Effector CD8-positive, alpha-beta T cell (primary cell): ENCODE measurements at places on chromosomes 6 and 20.

GRCh38 chr6:167046861-167047495 lies 47.8 kb downstream of the CEP43 start:
- no peak for DNase-seq

DNA sequence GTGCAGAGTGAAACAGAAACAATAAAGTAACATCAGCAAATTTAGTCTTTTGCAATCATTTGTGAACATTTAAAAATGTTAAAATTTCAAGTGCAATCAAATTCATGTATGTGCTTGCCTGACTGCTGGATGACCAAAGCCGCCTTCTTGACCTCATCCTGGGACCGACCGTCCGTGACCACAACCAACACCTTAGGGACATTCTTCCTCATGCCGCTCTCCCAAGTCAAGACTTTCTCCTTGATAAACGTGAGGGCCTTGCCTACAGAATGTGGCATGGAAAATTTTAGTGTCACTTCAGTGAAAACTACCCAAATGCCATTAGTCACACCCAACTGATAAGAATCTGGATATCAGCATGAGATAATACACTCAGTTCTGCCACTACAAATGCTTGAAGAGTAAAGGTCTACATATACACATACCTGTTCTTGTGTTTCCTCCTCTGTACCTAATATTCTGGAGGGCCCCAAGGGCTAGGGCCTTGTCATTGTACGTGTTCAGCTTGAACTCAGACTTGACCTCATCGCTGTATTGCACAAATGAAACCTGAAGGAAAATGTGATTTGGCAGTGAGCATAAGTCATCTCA lies 86.8 kb downstream of the COL12A1 start:
- DNase-seq: no peak

DNA sequence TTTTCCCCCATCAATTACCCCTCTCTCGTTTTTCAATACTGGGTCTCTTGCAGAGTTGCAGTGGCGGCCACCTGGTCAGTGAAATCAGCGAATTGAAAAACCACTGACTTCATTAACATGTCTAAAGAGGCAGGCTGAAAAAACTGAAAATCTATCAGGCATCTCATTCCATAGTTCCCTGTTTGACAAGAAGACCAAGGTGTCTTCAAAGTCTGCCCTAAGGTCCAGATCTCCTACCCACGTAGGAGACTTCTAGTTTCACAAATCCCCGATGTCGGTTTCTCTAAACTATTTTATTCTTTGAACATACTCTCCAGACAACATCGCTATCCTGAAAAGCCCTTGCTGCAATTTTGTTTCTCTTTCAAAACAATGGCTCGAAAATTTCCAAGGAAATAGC lies 796 bp upstream of the TUBB start:
- no peak for DNase-seq

DNA sequence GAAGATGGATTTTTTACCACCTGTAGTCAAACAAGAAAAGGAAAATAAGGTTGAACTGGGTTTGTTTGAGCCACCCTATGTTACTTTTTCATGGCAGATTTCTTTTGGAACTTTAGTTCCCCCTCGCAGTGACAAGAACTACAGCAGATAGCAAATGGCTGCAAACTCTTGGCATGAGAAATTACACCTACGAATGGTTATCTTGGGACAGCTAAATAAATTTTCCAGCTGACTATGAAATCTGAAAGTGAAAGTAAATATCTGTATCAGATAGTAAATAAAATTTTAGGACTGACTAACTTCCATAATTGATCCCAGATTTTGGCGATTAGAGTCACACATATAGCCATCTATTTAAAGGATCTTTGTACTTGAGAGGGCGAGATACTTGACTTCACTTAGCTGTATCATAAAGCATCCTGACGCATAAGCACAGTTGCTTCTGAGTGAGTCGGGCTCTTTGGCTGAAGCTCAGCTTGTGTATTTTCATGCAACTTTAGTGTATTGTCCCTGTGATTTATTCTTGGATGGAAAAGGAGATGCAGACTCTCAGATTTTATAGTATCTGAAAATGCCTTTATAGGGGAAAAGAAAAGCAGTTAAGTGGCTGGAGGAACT lies 125.3 kb upstream of the B3GAT2 start:
- DNase-seq: no peak

GRCh38 chr6:148817689-148818088 lies 70.9 kb downstream of the UST start:
- no peak for DNase-seq

- DNase-seq: no peak
Observed at GRCh38 chr6:98583506-98583905, 250.9 kb upstream of the POU3F2 start.

GRCh38 chr6:41098366-41098765 lies 25.6 kb downstream of the NFYA start:
- DNase-seq: no peak

DNA sequence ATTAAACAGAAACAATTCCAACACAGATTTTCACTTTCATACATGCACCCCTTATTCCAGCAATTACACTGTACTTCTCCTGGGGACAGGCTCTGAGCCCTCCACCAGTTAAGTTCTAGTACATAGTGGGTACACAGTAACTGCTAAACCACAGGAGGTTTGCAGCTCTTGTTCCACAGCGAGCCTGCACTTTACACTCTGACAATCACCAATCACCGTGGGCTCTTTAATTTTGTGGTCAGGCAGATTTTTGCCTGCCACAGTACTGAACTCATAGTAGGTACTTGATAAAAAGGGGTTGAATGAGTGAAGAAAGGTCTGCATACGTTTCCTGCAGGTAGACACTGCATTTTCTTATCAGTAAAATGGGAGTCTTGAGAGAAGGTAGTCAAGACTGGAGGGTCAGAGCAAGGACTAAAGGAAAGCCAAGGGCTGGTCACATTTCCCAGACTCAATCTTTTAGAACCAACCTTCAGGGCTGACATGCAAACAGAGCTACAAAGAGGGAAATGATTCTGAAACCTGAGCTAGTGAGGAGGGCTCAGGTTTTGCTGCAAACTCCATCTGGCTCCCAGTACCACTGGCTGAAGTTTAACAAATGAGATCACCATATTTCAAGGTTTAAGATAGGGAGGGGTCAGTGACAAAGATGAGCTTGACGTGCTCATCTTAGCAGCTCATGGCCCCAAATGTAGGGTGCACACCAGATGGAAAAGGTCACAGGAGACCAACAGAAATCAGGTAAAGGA lies 404.6 kb downstream of the BTBD9 start:
- DNase-seq: no peak

DNA sequence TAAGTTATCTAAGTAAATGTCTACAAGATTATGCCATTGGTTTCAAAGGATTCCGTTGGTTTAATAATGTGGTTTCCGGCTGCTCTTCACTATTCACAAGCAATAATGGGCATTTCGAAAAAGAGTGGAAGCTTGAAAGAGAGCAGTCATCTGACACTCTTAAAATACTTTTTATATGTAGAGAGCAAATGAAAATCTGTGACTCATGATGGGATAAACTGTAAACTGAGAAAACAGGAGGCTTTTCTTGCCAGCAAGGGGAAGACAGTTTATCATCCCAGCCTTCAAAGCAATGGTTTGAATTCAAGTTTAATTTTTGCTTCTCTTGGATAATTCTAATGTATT lies 145.7 kb downstream of the KHDC1L start:
- no peak for DNase-seq

DNA sequence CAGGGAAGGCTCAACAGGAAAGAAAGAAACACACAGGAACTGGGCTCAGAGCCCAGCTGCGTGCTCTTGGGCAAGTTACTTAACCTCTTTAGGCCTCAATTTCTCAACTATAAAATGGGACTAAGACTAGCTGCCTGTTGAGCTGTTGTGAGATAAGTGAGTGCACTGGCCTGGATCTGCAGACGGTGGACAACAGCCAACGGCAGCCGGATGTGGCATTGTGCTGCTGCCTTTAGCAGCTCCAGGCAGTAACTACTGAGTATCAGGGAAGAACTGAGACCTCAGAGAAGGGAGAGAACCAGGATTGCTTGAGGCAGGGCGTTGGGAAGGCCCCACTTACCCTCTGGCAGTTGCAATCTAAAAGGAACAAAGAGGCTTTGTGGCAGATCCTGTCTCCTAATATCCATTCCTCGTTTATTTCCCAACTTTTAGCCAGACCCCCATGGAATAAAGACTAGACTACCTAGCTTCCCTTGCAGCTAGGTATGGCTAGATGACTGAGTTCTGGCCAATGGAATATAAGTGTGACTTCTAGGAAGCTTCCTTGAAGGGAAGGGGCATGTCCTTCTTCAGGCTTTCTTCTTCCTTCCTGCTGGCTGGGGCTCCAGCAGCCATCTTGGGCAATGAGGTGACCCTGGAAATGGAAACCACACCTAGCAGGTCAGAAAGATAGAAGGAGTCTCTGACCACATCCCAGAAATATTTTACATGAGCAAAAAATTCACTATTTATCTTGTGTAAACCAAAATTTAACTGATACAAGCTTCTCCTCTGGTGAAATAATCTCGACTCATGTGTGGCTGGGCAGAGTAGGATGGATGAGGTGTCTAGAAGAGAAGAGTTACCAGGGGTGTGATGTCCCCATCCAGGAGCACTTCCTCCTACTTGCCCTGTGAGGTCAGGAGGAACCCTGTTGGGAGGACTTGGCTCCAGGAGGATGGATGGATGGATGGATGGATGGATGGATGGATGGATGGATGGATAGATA lies 67.6 kb downstream of the MRPL14 start:
- no peak for DNase-seq

- DNase-seq: no peak
Observed at GRCh38 chr6:161011492-161012480, 20.2 kb downstream of the MAP3K4 start.

GRCh38 chr6:37432590-37432915 lies 468 bp upstream of the CMTR1 start:
- no peak for DNase-seq

- peak; percentile 30 for DNase-seq
Observed at GRCh38 chr6:98845211-98846020, 11.0 kb downstream of the POU3F2 start.

- DNase-seq: no peak
Observed at GRCh38 chr6:15511248-15512125, 151.3 kb downstream of the DTNBP1 start.

GRCh38 chr20:23680146-23680545 lies 8.7 kb downstream of the CST4 start:
- no peak for DNase-seq

DNA sequence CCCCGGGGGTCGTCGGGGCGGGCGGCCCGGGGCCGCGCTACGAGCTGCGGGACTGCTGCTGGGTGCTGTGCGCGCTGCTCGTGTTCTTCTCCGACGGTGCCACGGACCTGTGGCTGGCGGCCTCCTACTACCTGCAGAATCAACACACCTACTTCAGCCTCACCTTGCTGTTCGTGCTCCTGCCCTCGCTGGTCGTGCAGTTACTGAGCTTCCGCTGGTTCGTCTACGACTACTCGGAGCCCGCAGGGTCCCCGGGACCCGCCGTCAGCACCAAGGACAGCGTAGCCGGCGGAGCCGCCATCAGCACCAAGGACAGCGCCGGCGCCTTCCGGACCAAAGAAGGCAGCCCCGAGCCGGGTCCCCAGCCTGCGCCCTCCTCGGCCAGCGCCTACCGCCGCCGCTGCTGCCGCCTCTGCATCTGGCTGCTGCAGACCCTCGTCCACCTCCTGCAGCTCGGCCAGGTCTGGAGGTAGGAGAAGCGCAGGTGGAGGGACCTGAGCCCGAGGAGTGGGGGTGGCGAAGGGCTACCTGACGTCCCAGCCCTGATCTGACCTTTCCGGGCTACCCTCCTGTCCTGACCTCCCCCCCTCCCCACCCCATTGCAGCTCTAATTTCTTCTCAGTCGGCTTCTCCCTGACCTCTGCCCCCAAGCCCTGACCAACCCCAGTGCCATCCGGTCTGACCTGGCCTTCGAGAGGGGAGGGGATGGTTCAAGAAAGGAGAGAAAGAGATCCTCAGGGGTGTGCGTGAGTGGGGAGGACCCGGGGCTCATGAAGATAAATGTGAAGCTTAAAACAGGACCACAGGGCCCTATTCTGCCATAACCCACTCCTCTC lies 558 bp downstream of the XKR7 start:
- DNase-seq: peak; percentile 73

GRCh38 chr6:35663447-35664235 lies 25.1 kb downstream of the FKBP5 start:
- no peak for DNase-seq

DNA sequence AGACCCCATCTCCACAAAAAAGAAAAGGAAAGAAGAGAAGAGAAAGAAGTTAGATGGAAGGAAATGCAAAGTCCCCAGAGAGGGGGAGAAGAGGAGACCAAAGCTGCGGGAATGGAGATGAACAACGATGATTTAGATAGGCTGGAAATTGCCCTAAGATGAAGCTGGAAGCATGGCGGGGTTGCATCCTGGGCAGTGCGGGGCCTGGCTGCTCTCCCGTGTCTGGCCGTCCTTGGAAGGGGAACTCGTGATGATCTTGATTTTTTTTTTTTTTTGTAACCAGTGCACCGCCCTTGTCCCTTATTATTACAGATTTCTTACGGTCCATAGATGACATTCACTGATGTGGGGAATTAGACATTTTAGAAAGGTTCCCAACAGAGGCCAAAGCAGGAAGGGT lies 276.5 kb downstream of the CDH4 start:
- DNase-seq: no peak

- no peak for DNase-seq
Observed at GRCh38 chr6:121959501-121959900, 440.0 kb upstream of the HSF2 start.

DNA sequence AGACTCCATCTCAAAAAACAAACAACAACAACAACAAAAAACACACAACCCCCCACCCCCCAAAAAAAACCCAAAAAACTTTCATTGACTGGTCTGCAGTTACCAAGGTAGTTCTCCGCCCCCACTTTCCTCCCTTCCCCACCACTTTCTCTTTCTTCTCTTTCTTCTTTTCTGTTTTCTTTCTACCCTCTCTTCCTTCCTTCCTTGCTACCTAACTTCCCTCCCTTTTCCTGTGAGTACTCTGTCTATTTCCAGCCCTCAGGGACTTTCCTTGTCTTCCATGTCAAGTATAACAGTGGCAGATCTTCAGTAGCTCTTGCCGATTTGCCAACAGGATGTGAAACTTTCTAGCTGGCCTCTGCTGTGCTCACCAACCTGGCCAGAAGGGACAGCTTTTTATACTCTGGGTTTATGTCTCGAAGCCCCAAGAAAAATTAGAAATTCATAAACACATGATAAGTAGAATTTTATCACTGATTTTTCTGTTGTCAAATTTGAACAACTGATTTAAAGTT lies 399.5 kb downstream of the QKI start:
- no peak for DNase-seq

GRCh38 chr6:23875006-23875405 lies 251.0 kb upstream of the NRSN1 start:
- DNase-seq: no peak

GRCh38 chr6:135546680-135547418 lies 49.3 kb upstream of the AHI1 start:
- no peak for DNase-seq
